T-helper 17 cell (primary cell): ENCODE measurements at places on chromosomes 3 and 15. TPM values are rescaled to one million over a fixed set of nuclear protein-coding genes. Genes with fewer than 3 reads are reported as not detected.

DNA sequence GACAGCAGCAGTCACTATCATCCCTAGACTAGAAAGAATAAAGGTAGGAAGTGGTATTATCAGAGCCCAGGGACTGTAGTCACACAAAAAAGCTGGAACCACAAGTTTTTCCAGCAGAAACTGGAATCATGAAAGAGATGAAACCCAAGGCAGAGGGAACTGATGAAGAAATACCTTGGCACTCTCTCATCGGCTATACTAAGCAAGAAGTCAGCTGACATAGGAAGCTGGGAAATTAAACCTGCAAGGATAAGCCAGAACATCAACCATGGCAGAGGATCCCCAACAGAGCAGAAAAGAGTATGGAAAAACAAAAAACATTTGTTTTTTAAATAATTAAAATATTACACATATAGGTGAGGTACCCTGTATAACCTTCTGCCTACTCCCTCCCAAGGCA is 86.5 kb downstream of the AQR start:
- no peaks in the 10 kb centered on the region for H3K27me3 ChIP-seq
- H3K4me3 ChIP-seq = no peak overlapping the region
- H3K4me1 ChIP-seq = peaks cover 3% of the 10 kb centered on the region
- no peak overlapping the region for H3K27ac ChIP-seq
- no peak for DNase-seq

The ALDH1A3 gene
- total RNA-seq = not detected

DNA sequence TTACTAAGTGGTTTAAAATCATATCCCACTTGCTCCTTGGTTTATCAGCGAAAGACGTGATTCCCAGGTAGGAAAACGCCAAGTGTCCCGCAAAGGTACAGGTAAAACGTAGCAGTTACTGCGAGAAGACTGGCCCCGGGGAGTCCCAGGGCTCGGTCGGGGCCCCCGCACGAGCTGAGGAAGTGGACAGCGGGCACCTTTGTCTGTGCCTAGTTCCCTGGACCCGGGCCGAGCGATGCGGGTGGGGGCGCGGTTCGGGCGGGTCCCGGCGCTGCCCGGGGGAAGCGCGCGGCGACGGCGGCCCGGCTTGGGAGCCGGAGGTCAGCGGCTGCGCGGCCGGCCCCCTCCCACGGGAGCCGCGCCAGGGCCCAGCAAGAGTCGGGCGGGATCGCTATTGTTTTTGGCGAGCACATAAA is 864 bp upstream of the NEO1 start:
- H3K4me3 ChIP-seq = peak overlapping the region; percentile 89
- peaks cover 2% of the 10 kb centered on the region for H3K36me3 ChIP-seq
- H3K27ac ChIP-seq = peak overlapping the region; percentile 83
- peaks cover 8% of the 10 kb centered on the region for H3K27me3 ChIP-seq

The SERPINI2 gene
- not detected for total RNA-seq

The SAMD7 gene
- total RNA-seq = not detected

DNA sequence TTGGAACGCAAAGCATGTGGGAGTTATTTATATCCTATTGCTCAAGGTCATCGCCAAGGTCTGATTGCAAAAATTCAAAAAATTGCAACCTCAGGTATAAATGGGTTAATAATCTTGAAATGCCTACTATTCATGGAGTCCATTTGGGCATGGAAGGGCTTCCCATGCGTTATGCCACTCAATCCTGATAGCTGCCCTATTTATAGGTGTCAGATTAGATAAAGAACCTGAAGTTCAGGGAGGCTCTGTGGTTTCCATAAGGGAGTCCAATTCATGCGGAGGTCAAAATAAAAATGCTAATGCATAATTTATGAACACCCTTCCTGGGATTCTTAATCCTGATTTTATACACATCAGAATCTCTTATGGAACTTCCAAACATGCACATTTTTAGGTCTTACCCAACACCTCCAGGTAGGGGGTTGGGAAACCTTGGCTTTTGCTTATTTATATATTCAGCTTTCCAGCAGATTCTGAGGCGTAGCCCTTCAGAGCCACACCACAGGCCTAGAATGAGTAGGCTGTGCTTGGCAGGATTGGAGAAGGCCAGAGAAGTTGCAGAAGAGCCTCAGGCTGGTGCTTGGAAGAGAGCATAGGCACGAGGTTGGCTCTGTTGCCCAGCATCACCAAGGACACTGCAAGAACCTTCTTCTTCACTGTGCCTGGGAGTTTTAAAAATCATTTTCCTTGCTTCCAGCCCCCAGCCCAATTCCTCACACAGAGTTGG is 324.4 kb upstream of the CFAP20DC start:
- no peaks in the 10 kb centered on the region for H3K36me3 ChIP-seq
- H3K4me3 ChIP-seq = no peak overlapping the region
- no peak overlapping the region for H3K27ac ChIP-seq
- no peak for DNase-seq

DNA sequence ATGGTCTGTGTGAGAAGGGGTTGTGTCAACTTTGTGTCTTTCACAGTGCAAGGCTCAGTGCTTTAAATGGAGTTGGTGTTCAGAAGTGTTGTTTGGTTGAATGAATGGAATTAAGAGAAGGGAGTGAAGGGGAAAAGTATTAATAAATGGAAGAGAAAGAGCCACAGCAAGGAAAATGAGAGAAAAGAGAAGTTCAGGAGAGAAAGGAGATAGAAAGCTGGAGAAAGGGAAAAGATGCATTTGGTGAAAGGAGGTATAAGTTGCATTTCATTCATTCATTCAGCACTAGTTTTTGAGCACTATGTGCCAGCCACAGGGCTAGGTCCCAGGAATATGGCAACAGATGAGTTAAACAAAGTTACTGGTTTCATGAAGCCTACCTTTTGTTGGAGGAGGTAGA is 34.3 kb upstream of the PPP4R2 start:
- no peak overlapping the region for H3K4me3 ChIP-seq
- H3K4me1 ChIP-seq = peaks cover 31% of the 10 kb centered on the region
- peaks cover 4% of the 10 kb centered on the region for H3K36me3 ChIP-seq
- no peaks in the 10 kb centered on the region for H3K27me3 ChIP-seq

The GABRA5 gene
- total RNA-seq = not detected
